NAMALWA (cell line): ENCODE measurements at places on chromosomes 13 and 19.
A peak's percentile ranks its signal among the peaks of the same experiment; 100 is the strongest.

DNA sequence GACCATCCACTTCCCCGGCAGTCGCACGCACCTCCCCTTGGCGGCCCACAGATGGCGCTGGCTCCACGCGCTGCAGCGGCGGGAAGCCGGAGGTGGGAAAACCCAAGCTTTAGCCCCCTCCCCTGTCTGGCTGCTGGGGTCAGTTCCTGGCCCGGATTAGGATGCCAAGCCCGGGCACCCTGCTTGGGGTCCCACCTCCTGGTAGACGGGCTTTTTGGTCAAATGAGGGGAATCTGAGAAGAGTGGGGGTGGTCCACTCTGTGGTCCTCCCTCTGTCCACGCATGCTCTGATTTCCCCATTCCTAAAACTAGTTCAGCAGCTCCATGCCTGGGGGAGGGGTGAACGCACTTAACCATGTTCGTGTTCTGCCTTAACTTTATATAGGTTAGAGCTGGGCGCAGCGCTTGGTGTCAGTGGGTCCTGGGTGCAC is 8.1 kb upstream of the ADGRE2 start:
- peak; percentile 34 for DNase-seq

- DNase-seq = peak; percentile 98
Observed at GRCh38 chr19:55605207-55605636, 225 bp upstream of the ZNF865 start.

- DNase-seq = no peak
Observed at GRCh38 chr13:44053208-44053607, 173.5 kb downstream of the LACC1 start.

GRCh38 chr19:46745521-46746280 is at the start of gene FKRP:
TSS of gene FKRP (plus strand) at chr19:46746057. CDS start at chr19:46755451, 9,394 bp downstream.
- DNase-seq = no peak

- DNase-seq = peak; percentile 45
Observed at GRCh38 chr19:1232652-1233072, 5.1 kb downstream of the CBARP start.

GRCh38 chr19:13150931-13151604 is 857 bp downstream of the IER2 start:
- DNase-seq = peak; percentile 49

GRCh38 chr13:40389081-40389641 is 277.3 kb downstream of the FOXO1 start:
- DNase-seq = peak; percentile 68

- no peak for DNase-seq
Observed at GRCh38 chr13:95247852-95248251, 53.4 kb downstream of the ABCC4 start.

- DNase-seq = no peak
Observed at GRCh38 chr13:24631922-24632321, 48.3 kb upstream of the ATP12A start.
